ENCODE measurements at places on chromosomes 4 and X. TPM values are rescaled to one million over a fixed set of nuclear protein-coding genes. Genes with fewer than 3 reads are reported as not detected.
A peak's percentile ranks its signal among the peaks of the same experiment; 100 is the strongest.

TMEM150C gene
- total RNA-seq, result 7.0 TPM

TRIM60 gene
- not detected for total RNA-seq

DNA sequence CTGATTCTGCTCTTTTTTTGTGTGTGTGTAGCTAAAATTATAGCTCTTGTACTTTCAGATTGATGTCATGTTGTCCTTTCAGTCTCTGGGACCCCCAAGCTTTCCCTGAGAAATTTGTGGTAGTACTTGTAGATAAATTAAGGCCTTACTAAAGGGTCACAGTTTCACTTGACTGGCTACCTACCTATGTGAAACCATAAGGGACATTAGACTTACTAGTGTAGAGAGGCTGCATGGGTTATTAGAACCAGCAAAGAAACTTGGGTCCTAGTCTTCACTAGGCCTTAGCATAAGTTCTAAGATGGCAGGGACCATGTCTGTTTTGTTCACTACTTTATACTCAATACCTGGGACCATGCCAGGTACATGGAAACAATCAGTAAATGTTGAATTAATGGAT is 21.4 kb downstream of the WDR44 start:
- no peak for DNase-seq

GRCh38 chr4:117249333-117249732 is 164.0 kb upstream of the TRAM1L1 start:
- no peak for DNase-seq

DNA sequence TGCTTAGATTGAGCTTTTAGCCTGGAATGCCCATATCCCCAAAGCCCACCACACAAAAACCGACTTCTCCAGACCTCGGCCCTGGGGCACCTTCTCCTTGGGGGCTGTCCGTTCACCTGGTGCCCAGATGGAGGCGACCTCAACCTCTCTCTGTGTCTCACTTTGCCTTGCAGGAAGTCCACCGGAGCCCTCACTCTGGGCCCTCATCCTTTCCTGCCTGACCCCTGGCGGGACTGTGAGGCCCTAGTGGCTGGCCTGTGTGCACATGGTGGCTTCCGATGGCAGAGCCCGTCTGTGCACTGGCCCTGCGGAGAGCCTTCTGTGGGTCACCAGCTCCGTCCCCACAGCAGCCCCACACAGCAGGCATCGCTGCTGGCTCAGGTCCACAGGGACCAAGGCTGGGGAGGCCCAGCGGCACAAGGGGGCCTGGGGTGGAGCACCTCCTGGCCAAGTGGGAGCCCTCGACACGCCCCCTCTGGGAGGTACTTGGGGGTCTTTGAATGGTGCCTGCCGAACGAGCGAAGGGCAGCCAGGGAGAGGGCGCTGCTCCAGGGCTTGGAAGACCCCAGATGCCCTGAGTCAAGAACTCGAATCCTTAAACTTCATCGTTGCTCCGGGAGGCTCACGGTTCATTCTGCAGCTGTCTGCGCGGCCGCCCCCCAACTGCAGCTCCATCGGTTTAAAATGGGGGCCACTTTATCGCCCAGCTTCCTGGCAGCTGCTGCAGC is 97.2 kb upstream of the ADRA2C start:
- no peak for DNase-seq

- no peak for DNase-seq
Observed at GRCh38 chrX:11135564-11136185, 24.5 kb downstream of the HCCS start.

- DNase-seq, result no peak
Observed at GRCh38 chr4:41202820-41203568, 11.3 kb downstream of the APBB2 start.

DNA sequence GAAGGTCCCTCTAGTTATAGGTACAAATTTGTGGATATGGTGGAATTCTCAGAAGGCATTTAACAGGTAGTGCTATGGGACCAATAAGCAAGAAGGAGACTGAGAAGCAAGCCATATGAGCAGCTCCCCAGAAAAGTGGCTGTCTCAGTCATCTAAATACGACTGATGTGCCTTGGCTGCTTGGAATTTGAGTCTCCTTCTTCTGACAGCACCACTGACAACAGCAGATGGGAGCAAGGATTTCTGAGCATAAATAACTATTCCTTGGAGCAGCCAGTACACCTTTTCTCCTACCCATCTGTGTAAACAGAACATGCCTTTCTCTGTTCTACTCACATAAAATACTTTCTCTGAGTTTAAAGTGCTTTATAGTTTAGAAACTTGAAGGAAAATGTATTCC is 196.2 kb downstream of the GABRG1 start:
- no peak for DNase-seq

- no peak for DNase-seq
Observed at GRCh38 chr4:154205471-154205870, 286.1 kb downstream of the DCHS2 start.

- no peak for DNase-seq
Observed at GRCh38 chr4:127993151-127993550, 27.9 kb downstream of the ABHD18 start.

DNA sequence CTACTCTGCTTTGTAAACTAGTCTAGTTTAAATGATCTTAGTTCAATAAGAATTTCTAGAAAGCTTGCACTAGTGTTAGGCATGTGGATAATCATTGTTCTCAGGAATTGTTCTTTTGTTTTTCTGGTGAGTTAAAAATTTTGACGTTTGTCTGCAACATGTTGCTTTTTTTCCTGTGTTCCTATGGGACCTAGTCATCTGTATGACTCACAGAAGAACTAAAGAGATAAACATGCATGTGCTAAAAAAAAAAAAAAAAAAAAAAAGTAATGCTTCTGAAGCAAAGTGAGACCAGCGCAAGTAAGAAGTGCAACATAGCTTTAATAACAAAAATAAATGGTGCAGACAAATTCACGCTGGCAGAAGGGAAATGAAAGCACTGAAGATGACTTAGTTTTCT is 471.2 kb downstream of the IQCM start:
- DNase-seq, result no peak

DNA sequence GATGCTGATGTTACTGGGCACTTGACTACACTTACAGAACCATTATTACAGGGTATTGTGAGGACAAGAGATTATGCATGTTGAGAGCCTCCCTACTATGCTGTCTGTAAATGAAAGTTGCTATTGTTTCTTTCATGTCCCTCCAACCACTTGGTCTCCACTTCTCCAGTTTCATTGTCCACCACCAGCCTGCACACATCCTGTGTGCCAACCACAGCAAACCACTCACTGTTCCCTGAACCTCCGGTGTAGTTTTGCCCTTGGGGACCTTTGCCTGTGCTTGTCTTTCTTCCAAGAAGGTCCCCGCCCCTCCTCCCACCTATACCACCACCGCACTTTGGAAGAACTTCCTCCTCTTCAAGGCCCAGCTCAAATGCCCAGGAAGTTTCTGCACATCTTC is 43.1 kb upstream of the AFF2 start:
- no peak for DNase-seq

GRCh38 chr4:128298852-128299251 is 11.2 kb upstream of the PGRMC2 start:
- DNase-seq, result peak; percentile 15

GRCh38 chr4:15551740-15552446 is 82.2 kb downstream of the CC2D2A start:
- no peak for DNase-seq

- no peak for DNase-seq
Observed at GRCh38 chr4:24856586-24856985, 56.3 kb downstream of the CCDC149 start.

DNA sequence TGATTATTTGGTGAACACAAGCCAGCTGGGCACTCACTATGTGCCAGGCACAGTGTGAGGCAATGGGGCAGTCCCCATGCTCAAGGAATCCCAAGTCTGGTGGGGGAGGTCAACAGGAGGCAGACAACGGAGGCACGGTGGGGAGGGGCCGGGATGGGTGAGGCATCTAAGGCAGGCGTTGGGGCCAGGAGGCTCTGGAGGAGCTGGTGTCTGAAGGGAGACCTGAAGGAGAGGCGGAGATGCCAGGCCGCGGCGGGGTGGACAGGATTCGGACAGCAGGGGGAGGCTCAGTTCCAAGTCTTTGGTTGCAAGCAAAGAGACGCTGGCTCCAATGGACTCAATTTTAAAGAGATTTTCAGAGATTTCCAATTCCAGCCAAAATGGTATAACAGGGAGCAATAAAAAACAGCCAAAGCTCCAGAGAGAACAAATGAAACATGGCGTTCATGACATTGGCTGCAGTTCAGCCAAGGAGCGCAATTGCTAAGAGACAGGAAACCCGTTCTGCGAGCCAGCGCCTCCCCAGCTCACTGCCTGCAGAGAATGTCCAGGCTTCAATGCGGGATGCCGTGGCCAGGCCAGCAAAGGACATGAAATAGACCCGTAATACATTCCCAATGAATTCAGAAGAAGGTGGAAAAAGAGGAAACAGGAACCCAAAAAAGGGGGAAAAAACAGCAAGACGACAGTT is 105.2 kb upstream of the LRPAP1 start:
- no peak for DNase-seq

DNA sequence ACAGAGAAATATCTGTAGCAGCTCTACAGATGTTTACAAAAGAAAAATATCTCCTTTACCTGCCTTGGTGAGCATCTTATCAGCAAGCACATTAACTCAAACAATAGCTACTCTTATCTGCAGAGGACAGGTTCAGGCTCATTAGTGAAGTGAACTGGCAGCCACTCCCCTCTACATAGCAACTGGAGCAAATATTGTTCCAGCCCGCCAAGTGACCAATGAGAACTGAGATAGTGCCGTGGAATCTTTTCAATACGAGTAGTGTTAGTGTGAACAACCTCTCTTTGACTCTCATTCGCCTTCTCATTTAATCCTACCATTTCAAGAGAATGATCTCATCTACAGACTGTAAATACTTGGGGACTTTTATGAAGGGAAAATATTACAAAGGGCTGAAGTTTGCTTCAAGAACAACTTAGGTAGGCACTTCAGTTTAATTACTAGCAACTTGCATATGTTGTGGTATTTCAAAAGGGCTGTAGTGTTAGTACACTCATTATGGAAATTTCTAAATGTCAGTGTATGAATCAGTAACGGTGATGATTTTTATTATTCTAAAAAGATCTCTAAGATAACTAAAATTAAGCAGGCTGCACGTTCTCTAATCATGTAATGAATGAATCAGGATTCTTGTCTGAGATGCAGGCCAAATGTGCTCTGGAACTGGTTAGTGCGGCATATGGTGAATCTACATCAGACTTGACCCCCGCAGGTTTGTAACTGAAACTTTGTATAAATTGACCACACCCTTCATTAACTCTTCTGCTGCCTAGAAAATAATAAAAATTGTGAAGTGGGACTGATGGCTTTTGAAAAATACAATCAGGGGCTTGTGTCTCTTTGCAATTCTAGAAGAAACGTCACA is 72.4 kb downstream of the PALLD start:
- DNase-seq, result peak; percentile 36

DNA sequence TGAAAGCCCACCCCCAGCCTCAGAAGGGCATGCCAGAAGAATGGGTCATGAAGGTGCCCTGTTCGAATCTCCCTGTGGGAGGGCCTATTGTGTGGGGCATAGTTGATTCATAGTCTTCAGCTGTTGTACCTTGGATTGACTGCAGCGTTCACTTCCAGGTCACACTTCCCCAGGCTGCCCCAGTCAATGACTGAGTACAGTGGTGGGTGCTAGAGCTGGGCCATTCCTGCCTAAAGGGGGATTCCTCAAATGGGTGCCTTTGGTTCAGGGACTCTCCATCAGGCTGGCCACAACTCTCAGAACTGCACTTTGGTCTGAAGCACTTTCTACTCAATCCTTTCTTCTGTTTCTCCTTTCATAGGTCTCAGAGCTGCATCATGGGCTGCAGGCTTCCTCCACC is 35.0 kb upstream of the RASGEF1B start:
- no peak for DNase-seq

DNA sequence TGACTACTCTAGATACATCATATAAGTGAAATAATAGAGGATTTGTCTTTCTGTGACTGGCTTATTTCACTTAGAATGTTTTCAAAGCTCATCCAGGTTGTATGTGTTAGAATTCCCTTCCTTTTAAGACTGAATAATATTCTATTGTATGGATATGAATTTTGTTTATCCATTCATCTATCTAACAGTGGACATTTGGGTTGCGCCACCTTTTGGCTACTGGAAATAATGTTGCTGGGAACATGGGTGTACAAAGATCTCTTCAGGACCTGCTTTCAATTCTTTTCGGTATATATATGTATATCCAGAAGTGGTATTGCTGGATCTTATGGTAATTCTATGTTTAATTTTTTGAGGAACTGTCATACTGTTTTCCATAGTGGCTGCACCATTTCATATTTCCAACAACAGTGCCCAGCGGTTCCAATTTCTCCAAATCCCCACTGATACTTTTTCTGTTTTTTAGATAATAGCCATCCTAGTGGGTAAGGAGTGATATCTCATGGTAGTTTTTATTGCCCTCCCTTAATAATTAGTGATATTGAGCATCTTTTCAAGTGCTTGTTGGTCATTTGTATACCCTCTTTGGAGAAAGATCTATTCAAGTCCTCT is 3.4 kb upstream of the SCD5 start:
- DNase-seq, result peak; percentile 53

DNA sequence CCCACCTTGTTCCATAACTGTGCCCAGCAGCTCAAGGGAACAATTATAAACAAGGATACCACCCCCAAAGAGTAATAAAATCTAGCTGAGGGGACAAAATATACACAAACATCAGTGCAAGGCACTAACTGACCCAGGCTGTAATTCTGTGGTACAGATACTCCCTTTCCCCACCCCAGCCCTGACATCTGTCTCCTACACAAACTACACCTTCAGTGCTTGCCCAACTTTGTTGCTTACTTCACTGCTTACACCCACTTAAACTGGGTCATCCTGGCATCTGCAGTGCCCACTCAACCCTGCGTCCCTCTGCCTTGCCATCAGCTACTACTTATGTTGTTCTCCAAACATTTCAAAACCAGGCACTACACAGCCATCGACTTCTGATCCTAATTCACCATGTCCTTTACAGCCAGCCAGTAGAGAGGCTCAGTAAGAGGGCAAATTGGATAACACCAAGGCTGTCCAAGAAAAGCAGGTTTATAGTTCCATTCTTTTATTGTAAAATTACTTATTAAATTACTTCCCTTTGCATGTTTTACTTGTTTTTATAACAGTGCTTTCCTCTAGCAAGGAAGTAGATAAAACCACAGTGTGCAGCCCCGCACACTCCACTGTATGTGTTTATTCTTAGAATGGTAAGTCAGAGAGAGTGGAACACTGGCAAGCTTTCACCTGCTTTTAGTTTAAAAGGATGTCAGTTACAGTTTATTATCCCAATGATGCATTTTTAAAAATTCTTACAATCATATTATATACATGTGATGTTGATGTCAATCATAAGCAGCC is 149.6 kb downstream of the INPP4B start:
- no peak for DNase-seq

GRCh38 chr4:81694176-81694913 is 222.6 kb upstream of the RASGEF1B start:
- DNase-seq, result no peak
